ENCODE measurements at places on chromosomes 2 and 18. TPM values are rescaled to one million over a fixed set of nuclear protein-coding genes. Genes with fewer than 3 reads are reported as not detected.
A peak's percentile ranks its signal among the peaks of the same experiment; 100 is the strongest.

GRCh38 chr2:224308272-224308911 lies 93.5 kb downstream of the FAM124B start:
- no peak for DNase-seq

DNA sequence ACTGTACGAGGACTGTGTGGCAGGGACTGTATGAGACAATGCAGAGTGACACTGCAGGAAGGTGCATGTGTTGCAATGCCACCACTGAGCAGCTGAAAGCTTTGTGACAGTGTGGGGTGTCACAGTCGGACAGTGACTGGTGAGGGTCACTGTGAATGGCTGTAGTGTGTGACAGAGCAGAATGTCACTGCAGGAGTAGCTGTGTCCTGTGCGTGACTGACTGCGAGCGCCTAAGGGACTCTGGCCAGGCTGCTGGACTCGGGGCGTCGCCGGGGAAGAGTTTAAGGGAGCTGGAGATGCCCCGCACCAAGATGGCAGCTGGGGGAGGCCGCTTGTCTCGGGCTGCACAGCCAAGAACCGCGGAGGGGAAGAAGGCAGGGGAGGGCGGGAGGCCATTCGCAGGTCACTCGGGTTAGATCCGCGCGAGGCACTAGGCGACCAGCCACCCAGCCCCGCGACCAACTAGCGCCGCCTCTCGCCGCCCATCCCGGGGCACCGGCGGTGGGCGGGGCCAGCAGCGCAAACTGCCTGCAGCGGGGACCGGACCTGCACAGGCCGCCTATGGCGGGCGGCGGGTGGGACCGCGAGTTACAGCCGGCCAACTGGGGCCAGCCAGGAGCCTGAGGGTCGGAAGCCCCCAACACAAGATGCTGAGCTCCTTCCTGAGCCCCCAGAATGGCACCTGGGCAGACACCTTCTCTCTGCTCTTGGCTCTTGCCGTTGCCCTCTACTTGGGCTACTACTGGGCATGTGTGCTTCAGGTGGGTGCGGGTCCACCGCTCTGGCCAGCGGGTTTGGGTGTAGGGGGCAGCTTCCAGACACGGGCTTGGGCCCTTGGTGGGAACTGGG lies at the start of gene ABHD1:
Gene ABHD1, plus strand, starts transcription at position 514 of the 849 bp plus-strand sequence. Its CDS starts 134 bp downstream, at position 648.
- DNase-seq, result peak; percentile 48

- DNase-seq, result no peak
Observed at GRCh38 chr2:239944694-239945551, 80.2 kb downstream of the NDUFA10 start.

DNA sequence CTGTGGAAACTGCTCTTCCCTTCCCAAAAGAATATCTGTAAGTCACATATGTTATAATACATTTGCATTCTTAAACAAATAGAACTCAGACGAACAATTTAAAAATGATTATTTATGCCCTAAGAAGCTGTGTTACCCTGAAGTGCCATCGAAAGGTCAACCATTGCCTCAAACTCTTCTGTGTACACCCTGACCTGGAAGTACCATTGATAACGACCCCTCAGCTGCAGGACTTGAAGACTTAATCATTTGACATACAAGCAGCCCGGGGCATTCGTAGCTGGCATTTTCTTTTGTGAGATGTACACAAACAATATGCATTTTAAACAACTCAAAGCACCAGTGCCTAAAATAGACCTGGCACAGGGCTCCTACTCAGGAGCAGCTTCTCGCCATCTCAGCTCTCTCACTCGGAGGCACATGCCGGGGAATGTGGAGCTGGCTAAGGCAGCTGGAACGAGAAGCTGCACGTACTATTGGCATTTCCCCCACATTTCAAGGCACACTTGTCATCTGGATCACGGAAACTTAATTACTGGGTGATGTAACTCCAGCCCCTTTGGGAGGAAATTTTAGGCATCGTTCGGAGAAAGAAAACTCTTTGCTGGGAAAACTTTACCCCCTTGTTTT lies 170.0 kb upstream of the GALNT5 start:
- DNase-seq, result no peak

DNA sequence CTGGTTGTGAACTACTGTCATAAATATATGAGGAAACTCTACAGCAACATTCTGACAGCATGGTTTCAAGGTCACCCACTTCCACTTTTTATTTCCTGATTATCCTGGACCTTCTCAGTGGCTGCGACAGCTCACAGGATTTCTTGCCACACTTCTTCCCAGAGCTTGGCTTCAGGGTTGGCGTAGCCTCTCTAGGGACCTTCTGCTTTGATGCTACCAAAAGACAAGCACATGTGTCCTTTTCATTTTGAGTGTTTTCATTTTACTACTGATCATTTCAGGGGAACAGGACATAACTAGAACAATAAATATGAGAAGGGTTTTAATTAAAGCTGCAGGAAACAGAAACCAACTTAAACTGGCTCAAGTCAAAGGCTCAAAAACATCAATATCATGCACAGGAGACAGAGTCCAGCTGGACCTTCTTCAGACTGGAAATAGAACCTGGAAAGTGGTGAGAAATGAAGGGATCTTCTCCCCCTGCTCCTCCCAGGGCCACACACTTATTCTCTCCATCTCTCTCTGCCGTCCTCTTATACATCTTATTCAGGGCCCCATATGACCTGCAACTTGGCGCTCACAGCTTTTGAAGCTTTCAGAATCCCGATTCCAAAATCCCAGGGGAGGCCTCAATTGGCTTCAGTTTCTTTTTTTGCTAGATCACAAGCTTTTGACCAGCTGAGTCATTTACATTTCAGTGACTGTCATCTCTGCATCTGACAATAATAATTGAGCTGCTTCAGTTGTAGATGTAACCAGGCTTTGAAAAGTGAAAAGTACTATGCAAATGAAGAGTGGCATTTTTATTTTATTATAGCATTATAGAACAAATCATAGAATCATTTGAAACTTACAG lies 9.7 kb downstream of the VIT start:
- DNase-seq, result no peak

GRCh38 chr18:8705961-8706790 lies 820 bp downstream of the MTCL1 start:
- peak; percentile 20 for DNase-seq

DNA sequence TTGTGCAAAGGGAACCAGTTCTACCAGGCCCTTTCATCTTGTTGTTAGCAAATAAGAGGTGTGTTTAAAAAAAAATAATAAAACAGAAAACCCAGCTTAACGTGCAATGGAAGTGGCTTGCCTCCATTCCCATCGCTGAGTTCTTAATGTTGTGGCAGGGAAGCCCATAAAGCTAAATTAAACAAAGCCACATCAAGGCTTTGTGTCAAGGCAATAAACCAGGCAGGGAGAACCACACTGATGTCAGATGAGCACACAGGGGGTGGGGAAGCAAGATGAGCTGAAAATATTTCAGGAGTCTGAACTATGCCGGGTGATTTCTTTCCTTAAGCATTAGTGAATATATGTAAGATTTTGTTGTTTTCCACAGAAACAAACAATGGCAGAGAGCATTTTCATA lies 73.5 kb downstream of the PHLPP1 start:
- DNase-seq, result no peak

STAT4 gene
- 0.46 TPM for total RNA-seq

REL gene
- 12.8 TPM for total RNA-seq

PDE1A gene
- total RNA-seq, result 0.83 TPM

SAG gene
- total RNA-seq, result not detected

SKA1 gene
- 23.9 TPM for total RNA-seq

EVX2 gene
- not detected for total RNA-seq

STON1 gene
- total RNA-seq, result 12.0 TPM

TRIM54 gene
- total RNA-seq, result 0.51 TPM

REG1B gene
- not detected for total RNA-seq
